Stimulated activated CD8-positive, alpha-beta memory T cell treated with anti-CD3 and anti-CD28 coated beads, Interleukin-15, amount 100 ng/mL, for 4 hours (primary cell): ENCODE measurements at places on chromosomes 4 and X.

GRCh38 chr4:73443224-73443623 is 7.2 kb downstream of the AFP start:
- no peak for DNase-seq

GRCh38 chr4:37279894-37280592 is 35.5 kb downstream of the NWD2 start:
- no peak for DNase-seq

DNA sequence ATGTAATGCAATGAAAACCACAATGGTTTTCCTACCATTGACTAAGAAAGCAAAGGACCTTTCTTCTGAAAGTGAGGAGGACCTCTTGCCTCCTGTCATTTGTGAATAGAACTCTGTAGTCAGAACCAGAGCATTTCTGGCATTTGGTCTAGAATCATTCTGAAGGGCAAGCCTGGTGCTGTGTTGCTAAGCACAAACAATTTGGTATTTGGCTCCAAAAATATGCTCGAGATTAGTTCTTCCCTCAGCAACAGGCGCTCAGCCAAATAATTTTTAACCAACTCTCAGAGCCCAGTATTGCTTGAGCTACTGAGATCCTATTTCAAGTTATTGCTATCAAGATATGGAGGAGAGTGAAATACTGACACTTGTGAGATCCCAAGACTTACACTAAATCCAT is 71.0 kb downstream of the SNCA start:
- DNase-seq, result no peak

DNA sequence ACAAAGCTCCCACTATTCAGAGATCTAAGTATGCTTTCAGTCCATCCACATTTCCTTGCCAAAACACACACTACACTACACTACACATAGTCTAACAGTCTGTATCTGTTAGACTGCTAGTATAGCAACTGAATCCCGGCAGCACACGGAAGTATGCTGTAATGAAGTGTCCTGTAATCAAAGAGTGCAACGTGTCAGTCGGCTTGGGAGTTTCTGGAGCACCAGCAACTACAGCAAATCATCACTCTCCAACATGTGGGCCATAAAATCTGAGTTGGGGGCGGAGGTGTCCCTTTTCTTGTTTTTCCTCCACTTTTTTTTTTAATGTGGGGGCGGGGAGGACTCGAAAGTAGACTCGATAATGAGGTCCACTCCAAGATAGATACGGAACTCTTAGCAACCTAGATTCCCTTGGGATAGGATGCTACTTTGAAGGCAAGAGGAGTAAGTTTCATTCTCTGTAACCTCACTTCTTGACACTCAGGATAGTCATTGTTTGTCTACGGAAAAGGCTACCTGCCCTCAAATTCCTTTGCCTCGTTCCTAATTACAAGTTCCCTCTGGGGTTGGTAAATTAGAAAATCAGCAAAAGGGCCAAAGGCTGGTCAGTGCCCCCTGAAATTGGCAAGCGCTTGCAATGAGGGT is 722 bp downstream of the SLC10A7 start:
- no peak for DNase-seq

- DNase-seq, result no peak
Observed at GRCh38 chrX:27307546-27307945, 155.6 kb downstream of the PPP4R3C start.
